ENCODE measurements at places on chromosomes 1 and 21. TPM values are rescaled to one million over a fixed set of nuclear protein-coding genes. Genes with fewer than 3 reads are reported as not detected.

HCRTR1 gene
- not detected for total RNA-seq

MEGF6 gene
- total RNA-seq = 6.2 TPM

BEND5 gene
- total RNA-seq = not detected

SLFNL1 gene
- not detected for total RNA-seq
